Activated CD8-positive, alpha-beta memory T cell treated with anti-CD3 and anti-CD28 coated beads for 4 hours (primary cell): ENCODE measurements at places on chromosomes 7 and 10.

DNA sequence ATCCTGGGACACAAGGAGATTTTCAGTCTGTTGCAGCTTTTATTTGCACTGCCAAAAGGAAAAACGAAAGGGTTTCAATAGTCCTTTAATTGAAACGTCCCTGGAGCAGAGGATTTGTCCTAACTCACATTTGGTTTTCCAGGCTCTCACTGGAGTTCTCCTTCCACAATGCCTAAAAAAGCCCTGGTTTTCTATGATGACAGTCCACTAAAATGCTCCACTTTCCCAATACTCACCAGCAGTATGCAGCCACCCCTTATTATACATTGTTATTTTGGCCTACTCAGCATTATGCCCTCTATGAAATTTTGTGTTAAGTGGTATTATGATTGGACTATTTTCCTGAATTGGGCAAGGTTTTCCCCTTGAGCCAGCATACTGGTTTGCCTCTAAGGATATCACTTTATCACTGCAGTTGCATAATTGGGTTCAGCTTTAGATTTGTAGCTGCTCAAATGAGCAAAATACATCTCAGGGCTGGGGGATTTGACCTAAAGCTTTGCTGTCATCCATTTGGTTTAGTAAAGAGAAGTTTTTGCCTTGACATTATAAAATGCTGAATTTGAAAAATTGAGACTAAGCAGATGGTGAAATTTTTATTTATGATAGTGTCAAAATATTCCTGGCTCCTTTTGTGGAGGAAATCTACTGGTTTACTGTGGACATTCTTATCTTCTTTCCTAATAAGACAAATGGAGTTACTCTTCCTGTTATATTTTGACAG is 239.2 kb downstream of the RNLS start:
- DNase-seq = no peak

DNA sequence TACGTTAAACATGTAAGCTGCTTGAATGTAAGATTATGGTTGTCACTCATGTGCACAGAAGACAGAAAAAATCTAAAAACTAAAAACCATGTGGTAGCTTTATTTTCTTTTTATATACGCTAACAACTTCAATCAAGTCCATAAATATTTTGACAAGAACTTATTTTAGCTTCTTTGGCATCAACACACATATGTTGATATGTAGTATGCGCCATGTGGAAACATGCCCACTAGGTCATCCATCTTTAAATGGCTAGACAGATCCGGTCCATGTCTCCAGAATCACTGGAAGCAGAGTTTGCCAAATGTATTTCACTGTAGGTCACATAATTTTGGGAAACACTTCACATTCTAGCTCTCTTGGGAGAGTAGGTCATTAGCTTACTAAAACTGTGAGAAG is 261.5 kb upstream of the IMMP2L start:
- DNase-seq = no peak

- no peak for DNase-seq
These were observed 51.6 kb downstream of the CYCS start for GRCh38 chr7:25073451-25073850.

DNA sequence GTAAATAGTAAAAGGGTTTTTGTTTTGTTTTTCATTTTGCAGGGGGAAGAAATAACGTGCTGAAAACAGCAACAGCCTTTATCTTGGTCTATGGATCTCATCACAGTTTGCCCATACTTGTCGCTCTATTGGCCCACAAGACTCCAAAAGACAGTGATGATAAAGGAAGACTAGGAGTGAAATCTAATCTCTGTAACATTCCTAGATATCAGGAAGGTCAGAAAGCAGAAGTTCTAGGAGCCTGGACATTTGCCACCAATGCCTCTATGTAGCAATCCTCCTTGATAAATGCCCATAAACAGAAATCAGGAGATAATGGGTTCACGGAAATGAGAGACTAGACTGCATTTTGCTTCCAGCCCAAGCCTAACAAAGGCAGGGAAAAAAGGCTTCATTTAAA is 8.9 kb downstream of the CUBN start:
- no peak for DNase-seq

DNA sequence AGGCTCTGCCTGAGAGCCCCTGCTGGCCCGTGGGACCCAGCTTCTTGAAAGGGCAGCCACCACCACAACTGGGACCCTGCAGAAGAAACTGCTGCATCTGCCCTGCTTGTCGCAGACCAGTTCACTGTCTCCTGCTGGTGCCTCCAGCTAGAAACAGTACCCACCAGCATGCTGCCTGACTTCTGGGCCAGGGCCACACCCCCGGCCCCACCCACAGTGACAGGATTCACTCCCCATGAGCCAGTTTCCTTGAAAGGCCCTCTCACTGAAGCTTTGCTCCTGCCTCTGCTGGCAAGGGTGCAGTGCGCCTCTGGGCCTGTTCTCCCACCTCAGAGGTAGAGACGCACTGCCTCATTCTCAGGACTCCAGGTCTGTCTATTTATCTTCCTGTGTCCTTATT is 32.4 kb downstream of the ANXA11 start:
- no peak for DNase-seq

DNA sequence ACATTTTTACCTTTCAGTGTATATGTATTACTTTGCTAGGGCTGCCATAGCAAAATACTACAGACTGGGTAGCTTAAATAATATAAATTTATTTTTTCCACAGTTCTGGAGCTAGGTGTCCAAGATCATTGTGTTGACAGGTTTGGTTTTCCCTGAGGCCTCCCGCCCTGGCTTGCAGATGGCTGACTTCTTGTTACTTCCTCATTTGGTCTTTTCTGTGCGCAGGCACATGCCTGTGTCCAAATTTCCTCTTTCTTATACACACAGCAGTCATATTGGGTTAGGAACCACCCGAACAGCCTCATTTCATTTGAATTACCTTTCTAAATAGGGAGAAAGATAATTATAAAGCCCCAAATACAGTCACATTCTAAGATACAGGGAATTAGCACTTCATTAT is 521.6 kb upstream of the SORCS1 start:
- DNase-seq = no peak

GRCh38 chr7:8121243-8121642 is 140.7 kb downstream of the ICA1 start:
- no peak for DNase-seq

GRCh38 chr7:24050991-24051560 is 232.9 kb upstream of the NPY start:
- DNase-seq = no peak
